ENCODE measurements at places on chromosomes 7 and 10.

- no peak for DNase-seq
Measured at GRCh38 chr7:157458254-157458633, 121.4 kb downstream of the DNAJB6 start.

- no peak for DNase-seq
Measured at GRCh38 chr10:107814865-107815487, 650.5 kb upstream of the SORCS1 start.

GRCh38 chr10:57822965-57823364 lies 444.7 kb downstream of the IPMK start:
- DNase-seq = no peak

GRCh38 chr10:30963992-30964930 lies 67.4 kb downstream of the ZNF438 start:
- no peak for DNase-seq

DNA sequence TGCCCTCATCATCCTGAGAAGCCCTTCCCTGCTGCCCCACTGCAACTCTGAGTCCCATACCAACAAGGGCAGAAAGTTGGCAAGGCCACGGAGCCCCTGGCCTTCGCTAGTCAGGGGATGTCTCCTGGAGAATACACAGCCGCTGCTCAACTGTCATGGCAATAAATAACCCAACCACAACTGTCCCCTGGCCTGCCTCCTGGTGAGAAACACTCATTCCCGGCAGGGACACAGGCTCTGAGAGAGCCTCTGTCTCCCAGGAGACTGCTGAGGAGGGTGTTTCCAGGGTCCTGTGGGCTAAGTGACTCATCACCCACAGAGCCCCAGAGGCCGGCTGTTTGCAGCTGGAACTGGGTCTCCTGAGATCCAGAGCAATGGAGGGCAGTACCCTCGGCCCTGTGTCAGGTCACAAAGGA lies 354.1 kb downstream of the TNS3 start:
- DNase-seq = no peak

DNA sequence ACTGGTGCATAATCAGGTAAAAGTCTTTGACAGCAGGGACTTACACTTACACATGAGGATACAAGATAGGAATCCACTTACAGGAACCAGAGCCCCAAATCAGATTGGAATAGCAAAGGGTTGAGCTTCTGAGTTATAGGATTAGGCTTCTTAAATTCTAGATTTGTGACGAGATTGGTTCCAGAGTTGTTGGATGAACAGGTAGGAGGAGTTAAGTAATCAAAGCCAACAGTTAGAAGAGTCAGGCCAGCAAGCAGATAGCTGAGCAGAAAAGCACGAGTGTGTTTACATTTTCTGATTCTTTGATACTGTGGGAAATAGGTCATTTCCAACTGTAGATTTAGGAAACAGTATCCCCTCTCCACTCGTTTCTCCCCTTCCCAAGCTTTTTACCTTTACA lies 167.0 kb downstream of the MDFIC start:
- no peak for DNase-seq

- DNase-seq = no peak
Measured at GRCh38 chr10:15843695-15844094, 16.6 kb downstream of the MINDY3 start.

GRCh38 chr7:39582536-39582935 lies 16.3 kb downstream of the YAE1 start:
- no peak for DNase-seq

DNA sequence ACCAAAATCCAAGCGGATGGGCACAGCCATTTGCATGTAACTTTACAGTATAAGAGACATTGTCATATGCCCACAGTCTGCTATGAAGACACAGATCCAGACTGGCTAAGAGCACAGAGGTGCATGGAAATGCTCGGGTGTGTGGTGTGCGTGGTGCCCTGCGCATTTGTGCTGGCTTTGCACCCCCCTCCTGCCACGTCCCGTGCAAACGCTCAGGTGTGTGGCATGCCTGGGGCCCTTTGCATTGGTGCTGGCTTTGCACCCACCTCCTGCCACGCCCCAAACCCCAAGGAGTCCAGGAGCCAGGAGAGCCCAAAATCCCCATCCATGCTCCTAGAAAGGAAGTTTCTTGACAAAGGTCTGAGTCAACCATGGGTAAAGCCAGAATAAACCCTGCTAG lies 306.2 kb downstream of the PTPRN2 start:
- DNase-seq = no peak

GRCh38 chr10:82762641-82763040 lies 887.6 kb downstream of the NRG3 start:
- DNase-seq = no peak

DNA sequence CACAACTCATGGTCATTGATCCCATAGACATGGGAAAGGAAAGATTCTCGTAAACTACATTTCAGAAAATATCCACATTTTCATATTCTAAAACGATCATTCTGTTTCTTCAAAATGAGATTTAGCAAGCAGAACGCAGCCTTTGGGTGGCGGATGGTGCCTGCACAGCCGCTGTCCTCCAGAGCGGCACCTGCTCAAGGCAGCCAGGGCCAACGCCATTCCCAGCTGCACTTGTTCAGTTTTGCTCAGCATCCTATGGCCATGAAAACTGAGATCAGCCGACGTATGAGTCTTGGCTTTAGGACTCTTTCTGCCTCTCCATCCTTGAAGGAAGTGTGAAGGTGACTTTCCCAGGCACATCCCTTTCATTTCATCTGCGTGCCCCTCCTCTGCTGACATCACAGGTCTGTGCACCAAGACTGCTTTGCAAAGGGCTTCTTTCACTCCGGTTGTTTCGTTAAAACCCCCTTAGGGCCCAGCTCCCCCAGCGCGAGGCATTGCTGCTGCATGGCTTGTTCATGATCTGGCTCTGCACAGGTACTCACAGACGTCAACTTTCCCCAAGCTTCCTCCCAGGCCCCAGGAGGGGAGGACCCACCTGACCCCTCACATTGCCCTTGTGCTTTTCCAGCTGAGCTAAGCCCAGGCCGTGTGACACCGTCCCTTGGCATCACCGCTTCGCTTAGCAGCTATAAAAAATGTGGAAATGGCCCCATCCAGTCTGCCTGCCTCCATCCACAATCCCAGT lies 37.2 kb downstream of the TCERG1L start:
- no peak for DNase-seq

DNA sequence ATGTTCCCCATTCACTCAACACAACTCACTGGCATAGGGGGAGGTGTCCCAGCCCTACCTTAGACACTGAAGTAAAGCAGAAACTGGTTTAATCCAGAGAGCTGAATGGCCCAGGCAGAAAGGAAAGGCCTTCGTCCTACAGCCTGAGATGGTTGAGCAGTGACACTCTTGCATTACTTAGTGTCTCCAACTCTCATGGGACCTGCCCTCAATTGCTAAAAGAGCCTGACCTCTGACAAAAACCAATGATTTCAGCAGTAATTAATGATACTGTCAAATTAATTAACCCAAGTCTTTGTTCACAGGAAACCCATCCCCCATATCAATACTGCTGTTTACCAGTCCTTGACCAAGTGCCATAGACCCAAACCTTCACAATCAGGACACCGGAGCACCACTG lies 48.6 kb downstream of the ICA1 start:
- no peak for DNase-seq
